Osteocyte (in vitro differentiated cells): ENCODE measurements at places on chromosomes 1 and 21. TPM values are rescaled to one million over a fixed set of nuclear protein-coding genes. Genes with fewer than 3 reads are reported as not detected.

AKR7A3 gene
- 1.5 and 2.1 TPM in 2 replicates for total RNA-seq

STRIP1 gene
- 55.7 and 55.8 TPM in 2 replicates for total RNA-seq

TSPAN2 gene
- 3.1 and 3.5 TPM in 2 replicates for total RNA-seq

C1orf87 gene
- 0.94 and 1.0 TPM in 2 replicates for total RNA-seq

S100A8 gene
- not detected in 2 replicates for total RNA-seq

- DNase-seq: peak; percentile 76
Observed at GRCh38 chr21:45257673-45258341, 29.9 kb downstream of the POFUT2 start.

DNA sequence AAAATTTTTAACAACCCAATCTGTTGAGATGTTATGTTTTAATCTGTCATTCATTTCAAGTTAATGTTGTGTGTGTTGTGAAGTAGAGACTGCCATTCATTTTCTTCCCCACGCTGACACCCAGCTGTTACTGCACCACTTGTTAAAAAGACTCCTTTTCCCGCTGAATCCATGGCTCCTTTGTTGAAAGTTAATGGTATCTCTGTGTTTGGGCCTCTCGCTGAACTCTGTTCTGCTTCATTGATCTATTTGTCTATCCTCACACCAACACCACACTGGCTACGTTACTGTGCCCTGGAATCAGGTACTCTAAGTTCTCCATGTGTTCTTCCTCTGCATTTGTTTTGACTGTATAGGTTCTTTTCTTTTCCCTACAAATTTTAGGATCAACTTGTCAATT lies 58.2 kb downstream of the PDE9A start:
- no peak for DNase-seq

GRCh38 chr1:76053021-76053420 lies 21.5 kb upstream of the ST6GALNAC3 start:
- no peak for DNase-seq

DNA sequence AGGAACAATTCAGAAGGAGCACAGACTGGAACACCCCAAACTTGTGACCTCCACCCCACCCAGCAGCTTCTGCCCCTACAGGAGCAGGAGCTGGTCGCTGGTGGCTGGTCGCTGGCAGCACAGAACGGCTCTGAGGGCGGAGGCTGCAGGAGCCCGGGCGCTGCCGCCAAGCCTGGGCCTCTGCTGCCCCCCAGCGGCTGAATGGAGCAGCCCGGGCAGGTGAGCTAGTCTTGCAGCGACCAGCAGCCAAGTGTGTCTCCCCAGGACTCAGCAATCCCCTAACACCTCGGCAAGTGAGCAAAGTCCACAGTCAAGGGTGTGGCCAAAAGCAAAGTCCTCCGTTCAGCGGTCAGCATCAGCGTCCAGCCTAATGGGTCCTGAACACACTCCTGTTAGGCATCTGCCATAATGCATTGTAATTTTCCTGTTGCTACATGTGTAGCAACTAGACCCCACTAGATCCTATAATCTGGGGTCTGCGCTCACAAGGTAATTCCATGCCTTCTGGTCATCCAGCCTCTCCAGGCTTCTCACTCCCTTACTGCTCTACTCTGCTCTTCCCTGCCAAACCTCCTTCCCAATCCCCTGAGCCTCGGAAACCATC lies 12.1 kb upstream of the GJB5 start:
- DNase-seq: peak; percentile 92

- no peak for DNase-seq
Observed at GRCh38 chr1:116586741-116587143, 15.9 kb upstream of the CD58 start.

- no peak for DNase-seq
Observed at GRCh38 chr1:88321706-88322105, 362.4 kb upstream of the PKN2 start.

GRCh38 chr1:225962440-225962975 lies 21.5 kb upstream of the LEFTY2 start:
- no peak for DNase-seq
